ENCODE measurements at places on chromosomes 7 and 10. TPM values are rescaled to one million over a fixed set of nuclear protein-coding genes. Genes with fewer than 3 reads are reported as not detected.

The ARMH3 gene
- total RNA-seq: 23.2 TPM

The ARMC3 gene
- total RNA-seq: not detected

The ITIH5 gene
- 48.2 TPM for total RNA-seq

The ZNF853 gene
- total RNA-seq: 36.0 TPM

The SLC13A1 gene
- not detected for total RNA-seq

The TMEM229A gene
- total RNA-seq: not detected

The FUOM gene
- total RNA-seq: 16.3 TPM

The ATOH7 gene
- not detected for total RNA-seq

The CALML3 gene
- total RNA-seq: not detected

The ATG9B gene
- total RNA-seq: not detected

The ADAM22 gene
- 2.1 TPM for total RNA-seq

The PNLIPRP2 gene
- total RNA-seq: not detected

The MYL10 gene
- total RNA-seq: not detected

DNA sequence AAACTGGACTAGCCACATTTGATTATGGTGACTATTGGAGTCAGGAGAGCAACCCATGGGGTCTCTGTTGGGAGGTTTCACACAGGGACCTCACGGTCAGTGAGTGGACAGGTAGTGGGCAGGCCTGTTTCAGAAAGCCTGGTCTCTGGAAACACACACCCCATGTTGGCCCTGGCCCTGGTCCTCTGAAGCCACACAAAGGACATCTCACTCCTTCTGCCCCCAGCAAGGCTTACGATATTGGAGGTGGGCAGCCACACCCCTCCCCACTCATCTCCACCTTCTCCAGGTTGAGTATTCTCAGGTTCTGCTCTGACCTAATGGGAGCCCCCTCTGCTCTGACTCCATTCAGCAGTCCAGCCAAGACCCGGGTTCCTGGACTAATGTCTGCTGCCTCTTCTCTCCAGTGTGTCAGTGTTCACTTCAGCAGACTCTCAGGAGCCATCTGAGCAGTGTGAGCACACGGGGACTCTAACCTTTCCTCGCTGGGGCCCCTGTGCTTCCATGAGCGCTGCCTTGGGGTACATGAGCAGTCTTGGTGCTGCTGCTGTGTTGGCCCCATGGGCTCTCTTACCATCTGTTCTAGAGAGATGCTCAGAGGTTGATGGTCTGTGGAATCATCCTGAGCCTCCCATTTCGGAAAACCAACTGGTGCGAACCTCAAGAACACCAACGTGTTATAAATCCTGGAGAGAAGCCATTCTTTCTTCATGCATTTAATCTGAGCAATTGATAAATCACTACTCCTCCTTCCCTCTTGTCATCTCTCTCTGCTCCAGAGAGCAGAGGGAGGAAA is 748.6 kb downstream of the GRID1 start:
- H3K4me3 ChIP-seq: no peak overlapping the region
- no peak overlapping the region for H3K27ac ChIP-seq
- DNase-seq: no peak

- H3K4me1 ChIP-seq: no peaks in the 10 kb centered on the region
- H3K27ac ChIP-seq: no peak overlapping the region
- H3K4me3 ChIP-seq: no peak overlapping the region
- no peaks in the 10 kb centered on the region for H3K36me3 ChIP-seq
- H3K27me3 ChIP-seq: no peaks in the 10 kb centered on the region
Observed at GRCh38 chr7:17640730-17641377, 299.4 kb downstream of the SNX13 start.

- DNase-seq: no peak
- H3K36me3 ChIP-seq: no peaks in the 10 kb centered on the region
- peak overlapping the region; percentile 83 for H3K27ac ChIP-seq
- H3K4me3 ChIP-seq: peak overlapping the region; percentile 94
- peaks cover 31% of the 10 kb centered on the region for H3K4me1 ChIP-seq
Observed at GRCh38 chr7:99473315-99473596, 566 bp downstream of the ZNF789 start.

DNA sequence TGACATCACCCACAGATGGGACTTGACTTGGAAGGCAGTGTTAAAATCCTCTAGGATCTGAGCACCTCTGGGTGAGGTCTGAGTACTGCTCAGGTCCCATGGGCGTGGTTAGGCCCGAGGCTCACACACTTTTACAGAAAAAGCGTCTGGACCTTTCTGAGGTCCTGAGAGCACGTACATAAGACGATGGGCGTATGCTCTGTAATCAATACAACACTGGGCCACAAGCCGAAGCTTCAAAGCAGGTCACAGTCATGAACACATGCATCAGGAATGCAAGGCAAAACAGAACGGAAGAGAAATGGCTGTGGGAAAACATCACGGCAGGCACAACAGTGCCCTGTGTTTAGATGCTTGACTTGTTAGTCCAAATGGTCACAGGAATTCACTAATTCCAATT is 112.2 kb downstream of the LARP4B start:
- H3K36me3 ChIP-seq: peaks cover 25% of the 10 kb centered on the region
- H3K4me3 ChIP-seq: no peak overlapping the region
- no peaks in the 10 kb centered on the region for H3K27me3 ChIP-seq
- DNase-seq: no peak
- no peak overlapping the region for H3K27ac ChIP-seq
- H3K4me1 ChIP-seq: no peaks in the 10 kb centered on the region

DNA sequence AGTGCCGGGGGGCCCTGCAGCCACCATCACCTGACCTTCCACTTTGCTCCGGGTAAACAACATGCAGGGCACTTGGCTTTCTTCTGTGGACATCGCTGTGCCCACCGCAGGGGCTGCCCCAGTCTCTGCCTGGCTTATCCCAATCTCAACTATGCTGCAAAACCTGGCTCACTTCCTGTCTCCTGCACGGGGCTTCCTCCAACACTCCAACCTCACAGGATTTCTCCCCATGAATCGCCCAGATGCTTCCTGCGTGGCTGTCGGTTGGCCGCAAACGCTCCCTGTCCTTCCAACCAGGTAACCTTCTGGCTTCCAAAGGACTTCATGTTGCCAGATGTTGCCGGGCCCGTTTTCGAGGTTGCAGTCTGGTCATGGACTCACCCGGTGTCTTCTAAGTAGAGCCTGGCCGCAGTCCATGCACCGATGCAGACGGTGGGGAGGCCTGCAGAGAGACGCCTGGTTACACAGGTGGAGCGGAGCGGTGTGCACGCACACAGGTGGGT is 109.0 kb downstream of the VIPR2 start:
- no peak overlapping the region for H3K27ac ChIP-seq
- DNase-seq: peak; percentile 49
- H3K4me1 ChIP-seq: peaks cover 7% of the 10 kb centered on the region

GRCh38 chr10:85857791-85858190 is 508.8 kb downstream of the GRID1 start:
- no peaks in the 10 kb centered on the region for H3K36me3 ChIP-seq
- H3K27me3 ChIP-seq: no peaks in the 10 kb centered on the region
- no peak for DNase-seq
- H3K4me1 ChIP-seq: no peaks in the 10 kb centered on the region
- no peak overlapping the region for H3K27ac ChIP-seq

DNA sequence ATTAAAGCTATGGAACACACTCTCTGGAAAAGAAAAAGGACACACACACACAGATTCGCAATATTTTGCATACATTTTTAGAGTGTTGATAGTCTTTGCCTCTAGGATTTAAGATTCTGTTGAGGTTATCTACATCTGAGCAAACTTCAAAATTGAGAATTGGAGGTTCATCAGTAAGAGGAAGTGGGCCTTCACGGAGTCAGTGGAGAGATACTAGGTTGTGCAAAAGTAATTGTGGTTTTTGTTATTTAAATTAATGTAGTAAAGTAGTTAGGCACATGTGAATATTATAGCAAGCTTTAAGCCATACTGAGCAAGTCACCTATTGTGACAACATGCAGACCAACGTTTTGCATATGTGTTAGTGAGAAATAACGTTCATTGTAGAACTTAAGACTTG is 19.8 kb upstream of the NXPH1 start:
- no peaks in the 10 kb centered on the region for H3K27me3 ChIP-seq
- DNase-seq: no peak
- H3K4me3 ChIP-seq: no peak overlapping the region
- no peak overlapping the region for H3K27ac ChIP-seq
- H3K4me1 ChIP-seq: no peaks in the 10 kb centered on the region

- no peak overlapping the region for H3K27ac ChIP-seq
- no peaks in the 10 kb centered on the region for H3K27me3 ChIP-seq
- H3K4me3 ChIP-seq: peak overlapping the region; percentile 72
- peaks cover 39% of the 10 kb centered on the region for H3K4me1 ChIP-seq
- H3K36me3 ChIP-seq: no peaks in the 10 kb centered on the region
- peak; percentile 72 for DNase-seq
Observed at GRCh38 chr7:27181795-27182275, 3.2 kb downstream of the HOXA11 start.

GRCh38 chr7:151694441-151694827 is 174.7 kb upstream of the RHEB start:
- DNase-seq: no peak
- no peaks in the 10 kb centered on the region for H3K27me3 ChIP-seq
- no peaks in the 10 kb centered on the region for H3K36me3 ChIP-seq
- no peak overlapping the region for H3K4me3 ChIP-seq

GRCh38 chr10:43821103-43821502 is 172.4 kb upstream of the ZNF32 start:
- no peaks in the 10 kb centered on the region for H3K36me3 ChIP-seq
- H3K4me3 ChIP-seq: no peak overlapping the region
- H3K4me1 ChIP-seq: peaks cover 55% of the 10 kb centered on the region
- no peak overlapping the region for H3K27ac ChIP-seq
- no peak for DNase-seq
- H3K27me3 ChIP-seq: no peaks in the 10 kb centered on the region

DNA sequence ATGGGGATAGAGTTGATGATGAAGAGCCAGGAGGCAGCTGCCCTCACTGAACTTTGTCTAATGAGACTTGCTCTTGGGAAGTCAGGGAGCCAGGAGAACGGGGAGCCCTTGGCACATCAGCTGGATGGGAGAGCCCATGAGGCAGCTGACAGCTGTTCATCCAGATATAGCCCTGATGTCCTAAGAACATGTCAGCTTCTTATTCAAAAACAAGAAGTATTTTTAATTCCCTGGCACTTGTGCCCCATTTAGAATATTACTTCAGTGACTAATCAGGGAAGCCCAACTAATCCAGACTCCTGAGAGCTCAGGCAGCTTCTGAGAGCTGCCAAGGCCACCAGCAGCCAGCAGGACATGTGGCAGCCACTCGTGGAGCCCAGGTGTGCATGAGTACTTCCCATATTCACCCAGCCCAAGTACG is 363.4 kb downstream of the GRID1 start:
- no peaks in the 10 kb centered on the region for H3K4me1 ChIP-seq
- DNase-seq: no peak
- no peak overlapping the region for H3K4me3 ChIP-seq
- H3K27ac ChIP-seq: no peak overlapping the region

DNA sequence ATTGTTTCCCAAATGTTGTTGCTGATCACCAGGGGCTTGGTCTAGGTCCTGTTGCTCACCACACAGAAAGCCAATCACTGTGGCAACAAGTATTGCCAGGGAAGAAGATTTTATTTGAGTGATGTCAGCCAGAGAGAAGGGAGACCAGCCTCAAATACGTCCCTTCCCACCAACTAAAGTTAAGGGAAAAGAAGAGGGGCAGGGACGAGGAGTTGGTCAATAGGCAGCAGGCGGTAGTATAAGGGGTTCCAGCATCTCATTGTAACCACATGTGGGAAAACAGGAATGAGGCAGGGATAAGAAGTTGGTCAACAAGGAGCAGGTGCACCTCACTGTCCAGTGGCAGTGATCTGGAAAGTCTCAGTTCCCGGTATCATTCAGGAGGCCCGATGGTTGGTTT is 138.9 kb upstream of the KCNMA1 start:
- H3K4me3 ChIP-seq: no peak overlapping the region
- no peaks in the 10 kb centered on the region for H3K4me1 ChIP-seq
- DNase-seq: no peak
- H3K27ac ChIP-seq: no peak overlapping the region

DNA sequence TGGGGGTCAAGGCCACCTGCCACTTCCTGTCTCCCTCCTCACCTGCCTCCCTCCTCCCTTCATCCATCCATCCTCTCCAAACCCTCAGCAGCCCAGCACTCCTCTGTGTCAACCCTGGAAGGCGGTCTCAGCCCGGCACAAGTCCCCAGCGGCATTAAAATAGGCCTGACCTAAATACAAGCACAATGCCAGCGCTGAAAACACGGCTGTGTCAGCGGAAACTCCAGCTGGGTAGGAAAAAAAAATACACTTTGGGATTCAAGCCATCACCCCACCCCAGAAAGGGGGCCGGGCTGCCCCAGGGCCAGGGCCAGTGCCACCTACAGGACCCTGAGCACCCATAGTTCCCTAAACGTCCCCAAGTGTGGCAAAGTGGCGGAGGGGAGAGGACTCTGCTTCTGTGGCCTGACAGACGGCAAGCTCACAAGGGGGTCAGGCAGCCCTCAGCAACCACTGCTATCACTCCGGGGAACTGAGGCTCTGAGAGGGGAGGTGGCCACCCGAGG is 22.7 kb upstream of the GTF2IRD1 start:
- no peaks in the 10 kb centered on the region for H3K36me3 ChIP-seq
- peak; percentile 44 for DNase-seq
- peaks cover 6% of the 10 kb centered on the region for H3K4me1 ChIP-seq
- H3K27me3 ChIP-seq: no peaks in the 10 kb centered on the region
- H3K27ac ChIP-seq: no peak overlapping the region

DNA sequence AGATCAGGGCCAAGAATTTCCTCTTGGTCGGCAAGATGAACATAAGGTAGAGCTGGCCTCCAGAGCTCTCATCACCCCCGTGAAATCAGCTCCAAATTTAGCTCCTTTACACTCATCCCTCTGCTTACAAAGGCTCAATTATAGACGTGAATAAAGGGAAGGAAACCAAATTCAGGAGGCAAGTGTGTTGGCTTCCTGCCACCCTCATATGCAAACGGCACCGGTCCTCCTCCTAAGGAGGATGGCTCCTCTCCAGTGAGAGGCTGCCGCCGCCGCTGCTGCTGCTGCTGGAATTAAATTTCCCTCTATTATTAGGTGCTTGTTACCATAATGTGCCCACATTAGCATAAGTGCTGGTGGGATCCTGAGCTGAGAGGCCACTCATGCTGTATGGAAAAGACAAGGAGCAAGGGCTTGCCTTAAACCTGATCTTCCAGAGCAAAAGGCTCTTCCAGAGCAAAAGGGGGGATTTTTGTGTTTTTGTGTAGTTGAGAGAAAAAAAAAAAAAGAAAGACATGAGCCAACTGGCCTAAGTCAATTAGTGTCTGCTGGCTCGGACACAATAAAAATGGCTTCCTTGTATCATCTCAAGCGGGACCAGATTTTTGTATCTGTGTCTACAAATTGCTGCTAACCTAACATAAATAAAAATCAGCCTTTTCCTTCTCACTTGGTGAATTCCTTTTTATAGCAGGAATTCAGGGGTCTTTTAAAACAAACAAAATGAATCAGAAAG is 68.4 kb downstream of the CDHR3 start:
- H3K4me1 ChIP-seq: peaks cover 11% of the 10 kb centered on the region
- no peak overlapping the region for H3K4me3 ChIP-seq
- H3K27me3 ChIP-seq: no peaks in the 10 kb centered on the region
- peak overlapping the region; percentile 56 for H3K27ac ChIP-seq

- H3K36me3 ChIP-seq: peaks cover 6% of the 10 kb centered on the region
- peak; percentile 5 for DNase-seq
- H3K4me3 ChIP-seq: no peak overlapping the region
- peaks cover 28% of the 10 kb centered on the region for H3K4me1 ChIP-seq
- no peak overlapping the region for H3K27ac ChIP-seq
Observed at GRCh38 chr7:5774136-5774535, 7.3 kb downstream of the RNF216 start.

Measured in sigmoid colon (tissue), 7 donors.